ENCODE measurements at places on chromosomes 1 and 21. TPM values are rescaled to one million over a fixed set of nuclear protein-coding genes. Genes with fewer than 3 reads are reported as not detected.

RNF186 gene
- total RNA-seq, result not detected

ZNF683 gene
- not detected for total RNA-seq

TRPM2 gene
- total RNA-seq, result 2.2 TPM

ATPAF1 gene
- total RNA-seq, result 37.1 TPM

COL24A1 gene
- 0.98 TPM for total RNA-seq

HAO2 gene
- not detected for total RNA-seq

MTF1 gene
- 9.3 TPM for total RNA-seq

USH2A gene
- total RNA-seq, result under 0.01 TPM

SLC25A34 gene
- 3.2 TPM for total RNA-seq

RYR2 gene
- total RNA-seq, result 1.5 TPM

FALEC gene
- not detected for total RNA-seq

CFHR1 gene
- not detected for total RNA-seq

CLDN14 gene
- not detected for total RNA-seq

FTCD gene
- total RNA-seq, result not detected

SV2A gene
- 7.6 TPM for total RNA-seq

FAM72A gene
- total RNA-seq, result 2.0 TPM

KCNC4 gene
- total RNA-seq, result 10.1 TPM

KRTAP13-2 gene
- total RNA-seq, result not detected

RGS4 gene
- total RNA-seq, result 6.9 TPM

CDCP2 gene
- not detected for total RNA-seq

ALX3 gene
- total RNA-seq, result not detected

TMEM59 gene
- 113 TPM for total RNA-seq

NUDT4B gene
- not detected for total RNA-seq

IFI44 gene
- 17.7 TPM for total RNA-seq

RIPPLY3 gene
- not detected for total RNA-seq

FAM72C gene
- total RNA-seq, result 0.49 TPM

RRP1B gene
- total RNA-seq, result 18.9 TPM

PAQR6 gene
- 2.0 TPM for total RNA-seq

KCNK1 gene
- 11.3 TPM for total RNA-seq

BGLAP gene
- total RNA-seq, result not detected

HAPLN2 gene
- total RNA-seq, result not detected

HTR6 gene
- not detected for total RNA-seq

RHBG gene
- total RNA-seq, result not detected

F5 gene
- total RNA-seq, result 3.9 TPM

RCSD1 gene
- total RNA-seq, result 11.5 TPM

SYPL2 gene
- total RNA-seq, result 1.5 TPM
